ENCODE measurements at places on chromosomes 5 and 9.

DNA sequence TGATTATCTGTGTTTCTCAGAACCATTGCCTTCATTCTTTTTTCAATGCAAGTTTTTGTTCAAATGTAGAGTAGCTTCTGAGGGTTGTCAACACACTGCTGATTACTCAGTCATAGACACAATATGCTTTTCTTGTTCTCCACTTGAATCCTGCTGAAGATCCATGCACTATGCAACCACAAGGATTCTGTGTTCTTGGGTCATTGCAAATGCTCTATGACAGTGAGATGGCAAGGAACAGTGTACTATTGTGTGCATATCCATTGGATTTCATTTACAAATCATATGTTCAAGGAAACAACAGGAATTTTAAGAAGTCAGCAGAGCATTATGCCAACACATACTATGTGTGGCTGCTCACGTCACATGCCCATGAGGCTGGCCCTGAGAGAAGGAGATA, 1590.2 kb downstream of the EFNA5 start:
- no peak for DNase-seq

- no peak for DNase-seq
Observed at GRCh38 chr5:168449166-168449565, 37.1 kb upstream of the RARS1 start.

DNA sequence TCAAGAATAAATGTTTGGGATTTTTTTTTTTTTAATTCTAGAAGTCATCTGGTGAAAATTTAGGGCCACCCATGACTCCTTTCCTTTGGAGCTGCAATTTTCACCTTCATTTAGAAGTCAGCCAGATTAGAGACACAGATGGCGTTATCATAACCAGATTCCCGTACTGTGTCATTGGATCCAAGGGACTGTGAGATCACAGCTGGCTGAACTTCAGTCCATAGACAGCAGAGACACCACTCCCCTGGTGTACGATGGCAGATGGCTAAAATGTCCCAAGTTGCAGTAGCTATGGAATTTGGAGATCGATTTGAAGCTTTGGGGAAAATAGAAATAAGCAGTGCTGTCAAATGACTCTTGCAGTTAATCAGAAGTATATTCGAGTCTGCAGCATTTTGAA, 216.3 kb downstream of the RFK start:
- no peak for DNase-seq

- DNase-seq: no peak
Observed at GRCh38 chr5:39302472-39302871, 61.8 kb downstream of the C9 start.

DNA sequence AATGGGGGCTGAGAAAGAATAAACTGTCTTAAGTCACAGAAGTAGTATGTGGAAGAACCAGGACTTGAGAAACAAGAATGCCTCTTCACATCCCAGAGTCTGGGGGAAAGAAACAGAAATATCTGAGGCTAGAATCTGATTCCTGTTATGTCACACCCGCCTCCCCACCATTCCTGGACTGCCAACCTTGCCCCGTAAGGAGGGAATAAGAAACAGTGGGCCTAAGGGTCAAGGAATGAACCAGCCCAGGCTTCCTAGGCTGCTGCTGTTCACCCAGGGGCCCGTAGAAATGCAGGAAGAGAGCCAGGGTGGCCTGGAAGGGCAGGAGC, 4.3 kb downstream of the PCDH1 start:
- DNase-seq: no peak

Data from stimulated activated CD4-positive, alpha-beta T cell treated with anti-CD3 and anti-CD28 coated beads, Interleukin-15, amount 100 ng/mL, for 1 hour (primary cell).